Memory B cell (primary cell): ENCODE measurements at places on chromosomes 2 and 18.

- DNase-seq: no peak
Observed at GRCh38 chr2:219287580-219288265, 8.6 kb downstream of the DNAJB2 start.

- DNase-seq: no peak
Observed at GRCh38 chr18:3610813-3611212, 160.8 kb downstream of the TGIF1 start.

GRCh38 chr2:121888189-121888557, 132.7 kb downstream of the TSN start:
- DNase-seq: no peak

GRCh38 chr2:24231461-24231881, 56.6 kb downstream of the FAM228A start:
- no peak for DNase-seq

DNA sequence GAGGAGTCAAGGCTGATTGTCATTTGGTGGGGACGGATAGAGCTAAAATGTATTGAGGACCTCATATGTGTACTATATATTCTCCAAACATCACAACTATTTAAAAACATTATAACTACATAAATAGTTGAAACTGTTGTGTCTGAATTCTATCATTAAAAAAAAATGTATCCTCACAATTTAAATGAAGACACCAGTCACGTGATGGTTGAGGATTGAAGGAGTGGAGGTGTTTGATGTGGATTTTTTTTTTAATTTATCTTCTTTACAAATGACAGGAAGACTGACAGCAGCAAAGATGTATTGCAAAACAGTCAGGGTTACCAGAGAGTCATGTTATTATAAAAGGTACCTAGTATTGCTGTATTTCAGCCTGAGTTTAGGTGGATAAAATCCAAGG, 30.0 kb downstream of the GNAL start:
- no peak for DNase-seq

- DNase-seq: no peak
Observed at GRCh38 chr2:179550849-179551248, 286.2 kb upstream of the SESTD1 start.

DNA sequence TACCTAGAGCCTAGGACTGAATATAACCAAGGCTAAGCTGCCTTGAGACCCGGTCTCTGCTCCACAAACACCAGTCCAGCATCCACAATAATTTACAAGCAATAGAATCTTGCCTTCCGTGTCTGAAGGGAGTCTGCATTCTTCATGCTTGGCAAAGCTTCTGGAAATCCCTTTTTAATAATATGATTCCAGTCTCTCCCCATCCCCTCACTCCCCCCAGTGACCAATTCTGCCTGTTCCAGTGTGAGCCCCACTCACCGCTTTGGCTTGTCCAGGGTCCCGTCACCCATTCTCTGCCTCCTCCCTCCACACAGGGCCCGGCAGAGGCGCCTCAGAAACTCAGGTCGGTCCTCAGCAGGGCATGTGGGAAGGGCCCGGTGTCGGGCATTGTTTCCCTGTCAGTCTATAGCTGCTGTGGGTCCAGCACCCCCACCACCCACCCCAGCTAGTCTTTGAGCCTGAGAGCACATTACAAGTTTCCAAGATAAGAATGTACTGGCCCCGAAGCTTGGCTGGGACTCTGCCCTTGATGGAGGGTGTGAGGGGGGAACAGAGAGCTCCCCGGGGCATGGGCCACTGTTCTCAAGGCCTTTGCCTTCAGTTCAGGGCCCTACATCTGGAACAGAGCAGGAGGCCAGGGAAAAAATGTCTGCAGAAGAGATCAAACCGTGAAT, 129.7 kb upstream of the MYCN start:
- DNase-seq: no peak

DNA sequence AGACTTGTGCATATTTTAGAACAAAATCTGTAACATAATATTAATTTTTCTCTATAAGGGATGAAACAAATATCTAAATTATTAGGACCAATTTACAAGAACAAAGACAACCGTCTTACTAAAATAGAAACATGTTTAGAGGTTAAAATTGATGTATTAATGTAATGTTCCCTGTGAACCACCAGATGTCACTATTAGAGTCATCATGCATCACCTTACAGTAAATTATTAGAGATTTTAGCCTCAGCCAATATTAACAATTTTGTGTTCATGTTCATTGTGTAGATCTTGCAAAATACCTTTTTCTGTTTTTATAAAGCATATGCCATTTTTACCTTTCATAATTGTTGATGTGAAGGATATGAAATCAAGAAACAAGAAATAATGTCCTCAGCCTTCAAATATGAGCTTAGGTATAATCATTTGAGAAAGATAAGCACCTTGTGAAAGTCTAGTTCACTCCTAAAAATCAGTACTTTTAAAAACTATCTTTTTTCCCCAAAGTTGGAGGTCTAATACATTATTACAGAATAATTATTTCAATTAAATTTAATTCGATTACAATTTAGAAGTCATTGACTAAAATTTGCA, 344.3 kb upstream of the KCNH7 start:
- DNase-seq: no peak

- no peak for DNase-seq
Observed at GRCh38 chr18:73986711-73987110, 160.9 kb downstream of the FBXO15 start.

- DNase-seq: no peak
Observed at GRCh38 chr2:173909846-173910245, 55.3 kb downstream of the SP3 start.

DNA sequence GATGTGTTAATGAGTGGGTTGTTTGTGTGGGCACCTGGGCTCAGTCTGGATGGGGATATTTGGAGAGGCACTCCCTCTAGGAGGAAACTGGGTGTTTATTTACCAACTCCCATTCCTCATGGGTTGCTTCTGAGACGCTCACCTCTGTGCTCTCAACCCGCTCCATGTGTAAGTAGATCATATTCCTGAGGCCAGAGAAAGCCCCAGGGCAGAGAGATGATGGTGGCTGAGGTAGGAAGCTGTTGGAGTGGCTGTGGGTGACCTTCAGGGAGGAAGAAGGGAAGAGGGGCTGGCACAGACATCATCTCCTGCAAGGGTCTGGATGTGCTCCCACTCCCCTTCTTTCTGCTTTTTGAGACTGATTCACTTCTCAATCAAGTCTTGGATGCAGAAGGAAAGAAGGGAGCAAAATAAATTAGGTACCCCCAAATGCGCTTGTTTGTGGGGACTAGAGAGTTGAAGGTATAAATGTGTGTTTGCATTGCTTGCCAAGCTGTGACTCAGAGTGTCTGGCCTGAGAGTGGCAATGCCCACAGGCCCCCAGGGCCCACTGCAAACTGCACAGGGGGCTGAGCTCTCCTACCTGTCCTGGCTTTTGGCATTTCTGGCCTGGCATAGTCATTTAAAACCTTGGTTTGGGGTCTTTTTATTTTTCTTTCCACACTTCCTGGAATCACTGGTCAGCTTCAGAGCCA, 57.2 kb upstream of the TNP1 start:
- DNase-seq: no peak

GRCh38 chr2:34979148-34979547, 1376.4 kb upstream of the CRIM1 start:
- DNase-seq: no peak

DNA sequence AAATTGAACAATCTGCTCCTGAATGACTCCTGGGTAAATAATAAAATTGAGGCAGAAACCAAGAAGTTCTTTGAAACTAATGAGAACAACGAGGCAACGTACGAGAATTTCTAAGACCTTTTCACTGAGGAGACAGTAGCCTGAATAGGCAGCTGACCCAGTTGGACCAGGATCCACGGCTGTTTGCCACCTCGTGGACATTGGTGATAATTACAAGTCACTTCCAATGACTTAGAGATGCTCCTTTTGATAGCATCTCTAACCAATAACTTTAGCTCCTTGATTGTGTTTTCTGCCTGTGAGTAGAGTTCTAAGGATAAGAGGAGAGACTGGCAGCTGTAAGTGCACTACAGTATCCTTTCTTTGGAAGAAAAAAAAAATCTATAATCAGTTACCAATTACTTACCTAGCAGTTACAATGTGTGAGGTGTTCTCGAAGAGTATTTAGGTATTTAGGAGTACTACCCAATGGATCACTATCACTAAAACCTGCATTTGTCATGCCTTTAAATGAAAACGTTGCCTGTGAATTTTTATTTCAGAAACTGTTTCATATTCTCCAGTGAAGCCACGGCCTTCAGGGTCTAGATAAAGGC, 31.3 kb upstream of the CNTNAP5 start:
- peak; percentile 9 for DNase-seq

DNA sequence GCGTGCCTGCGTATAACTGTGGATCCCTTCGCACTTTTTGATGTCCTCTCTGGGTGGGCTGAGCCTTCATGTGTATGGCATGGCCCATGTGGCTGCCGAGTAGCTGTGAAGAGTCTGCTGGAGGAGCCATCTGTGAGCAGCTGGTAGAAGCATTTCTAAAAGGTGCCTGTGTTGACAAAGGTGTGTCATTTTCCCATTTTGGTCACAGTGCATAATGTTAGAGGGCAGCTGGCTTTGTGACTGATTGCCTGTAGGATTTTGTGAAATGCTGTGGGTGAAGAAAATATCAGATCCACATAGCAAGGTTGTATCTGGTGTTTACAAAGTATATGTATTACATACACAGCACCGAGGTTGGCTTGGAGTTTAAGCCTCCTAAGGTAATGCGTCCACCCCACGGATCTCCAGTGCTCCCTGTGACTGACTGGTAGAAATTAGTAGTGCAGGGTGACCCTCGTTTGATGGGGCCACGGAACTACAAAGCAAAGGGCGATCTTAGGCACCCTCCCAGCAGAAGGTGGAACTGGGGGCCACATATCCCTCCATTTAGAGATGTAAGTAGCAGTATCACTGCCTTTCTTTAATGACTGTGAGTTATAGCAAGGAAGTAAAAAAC, 16.5 kb downstream of the GATA6 start:
- DNase-seq: no peak

DNA sequence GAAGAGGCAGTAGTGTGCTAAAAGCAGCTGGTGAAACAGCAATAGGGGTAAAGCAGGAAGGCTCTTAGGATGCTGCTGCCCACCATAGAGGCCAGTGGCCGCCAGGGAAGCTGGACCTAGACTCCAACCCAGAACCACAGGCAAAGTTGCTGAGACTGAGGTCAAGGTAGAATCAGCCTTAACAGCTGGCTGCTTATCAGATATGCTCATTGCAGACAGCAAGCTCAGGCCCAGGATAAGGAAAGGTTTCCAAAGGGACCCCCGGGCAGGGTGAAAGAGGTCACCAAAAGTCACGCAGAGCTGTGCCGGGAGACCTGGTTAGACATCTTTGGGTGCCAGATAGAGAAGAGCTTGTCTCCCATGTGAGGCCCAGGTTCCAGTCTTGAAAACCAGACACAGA, 42.9 kb upstream of the EPG5 start:
- DNase-seq: no peak

DNA sequence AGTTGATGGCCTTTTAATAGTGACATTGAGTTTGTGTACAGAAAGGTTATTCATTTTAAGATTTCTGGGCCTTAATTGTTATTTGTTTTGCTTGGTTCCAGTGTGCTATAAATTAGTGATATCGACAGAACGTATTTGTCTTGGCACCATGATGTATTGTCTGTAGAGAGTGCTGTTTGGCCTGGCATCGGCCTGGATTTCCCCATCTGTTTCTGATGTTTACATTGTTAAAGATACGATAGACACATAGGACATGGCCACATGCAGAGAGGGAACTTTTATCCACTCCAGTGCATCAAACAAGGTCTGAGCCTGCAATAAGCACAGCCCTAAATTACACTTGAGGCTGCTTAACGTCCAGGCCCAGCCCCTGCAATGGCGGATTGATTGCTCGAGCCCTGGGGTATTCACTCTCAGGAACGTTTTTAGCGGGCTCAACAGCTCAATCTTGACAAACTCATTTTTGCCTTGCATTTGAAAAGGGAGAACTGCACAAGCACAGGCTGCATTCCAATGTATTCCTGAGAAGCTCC, 144.7 kb downstream of the SLC4A3 start:
- no peak for DNase-seq

GRCh38 chr2:65834062-65834461, 401.7 kb upstream of the SPRED2 start:
- DNase-seq: no peak

GRCh38 chr2:10537522-10538199, 89.5 kb upstream of the ODC1 start:
- no peak for DNase-seq

- no peak for DNase-seq
Observed at GRCh38 chr2:71008342-71008741, 13.7 kb upstream of the TEX261 start.

- no peak for DNase-seq
Observed at GRCh38 chr2:34736482-34736881, 1137.4 kb upstream of the FAM98A start.

GRCh38 chr2:37340637-37341036, 3.8 kb upstream of the QPCT start:
- no peak for DNase-seq

GRCh38 chr18:49681387-49681786, 119.5 kb downstream of the LIPG start:
- no peak for DNase-seq

GRCh38 chr2:226180281-226180884, 619.2 kb downstream of the IRS1 start:
- no peak for DNase-seq

DNA sequence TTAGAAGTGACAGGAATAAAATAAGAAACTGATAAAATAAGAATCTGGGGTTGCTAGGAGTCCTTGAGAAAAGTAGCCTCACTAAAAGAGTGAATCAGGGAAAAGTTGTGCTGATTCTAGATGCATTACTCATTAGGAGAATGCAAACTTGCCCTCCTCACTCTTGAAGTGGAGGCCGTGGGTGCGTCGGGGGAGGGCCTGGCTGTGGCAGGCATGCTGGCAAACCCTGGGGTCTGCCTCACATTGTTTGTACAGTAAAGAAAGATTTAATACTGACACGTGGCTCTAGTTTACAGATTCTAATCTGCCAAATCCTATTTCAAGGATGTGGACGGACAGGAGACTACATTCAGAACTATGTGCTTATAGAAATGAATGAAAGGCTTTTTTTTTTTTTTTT, 41.9 kb downstream of the TANC1 start:
- no peak for DNase-seq

GRCh38 chr2:49070716-49071115, 83.6 kb downstream of the FSHR start:
- DNase-seq: no peak

DNA sequence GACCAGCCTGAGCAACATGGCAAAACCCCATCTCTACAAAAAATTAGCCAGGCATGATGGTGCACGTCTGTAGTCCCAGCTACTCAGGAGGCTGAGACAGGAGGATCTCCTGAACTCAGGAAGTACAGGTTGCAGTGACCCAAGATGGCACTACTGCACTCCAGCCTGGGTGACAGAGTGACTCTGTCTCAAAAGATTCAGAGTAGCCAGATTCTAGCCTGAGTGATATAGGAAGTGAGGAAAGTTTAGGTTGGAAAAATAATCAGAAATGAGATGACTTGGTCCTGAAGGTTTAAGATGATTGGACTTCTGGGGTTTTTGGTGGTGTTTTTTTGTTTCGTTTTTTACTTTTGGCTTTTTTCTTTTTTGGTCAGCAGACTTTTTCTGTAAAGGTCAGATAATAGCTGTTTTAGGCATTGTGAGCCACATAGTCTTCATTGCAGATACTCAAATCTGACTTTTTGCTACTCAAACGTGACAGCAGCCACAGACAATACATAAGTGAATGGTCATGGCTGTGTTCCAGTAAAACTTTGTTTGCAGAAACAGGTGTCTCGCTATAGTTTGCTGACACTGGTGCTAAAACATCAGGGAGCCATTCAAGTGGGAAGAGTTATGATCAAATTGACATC, 104.1 kb upstream of the UBXN4 start:
- DNase-seq: no peak

- DNase-seq: no peak
Observed at GRCh38 chr2:195543063-195543462, 114.0 kb upstream of the SLC39A10 start.

- DNase-seq: no peak
Observed at GRCh38 chr18:22427822-22428549, 10.3 kb upstream of the CTAGE1 start.
